ENCODE measurements at places on chromosomes 11 and 22.

DNA sequence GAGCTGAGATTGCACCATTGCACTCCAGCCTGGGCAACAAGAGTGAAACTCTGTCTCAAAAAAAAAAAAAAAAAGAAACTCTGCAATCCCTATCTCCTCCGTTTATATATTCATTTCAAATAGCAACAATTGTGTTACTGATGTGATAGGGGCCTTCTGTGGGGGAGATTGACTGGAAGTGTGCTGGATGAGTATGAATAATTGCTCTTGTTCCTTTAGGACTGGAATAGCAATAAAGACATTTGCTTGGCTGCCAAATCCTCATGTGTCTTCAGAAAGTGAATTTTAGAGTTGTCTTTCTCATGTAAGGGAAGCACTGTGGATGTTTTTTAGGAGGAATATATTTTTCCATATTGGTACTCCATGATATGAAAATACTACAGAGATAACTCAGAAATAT lies 21.1 kb upstream of the ME3 start:
- no peak for DNase-seq

GRCh38 chr11:102240502-102240901 lies 76.8 kb upstream of the BIRC3 start:
- DNase-seq, result no peak

DNA sequence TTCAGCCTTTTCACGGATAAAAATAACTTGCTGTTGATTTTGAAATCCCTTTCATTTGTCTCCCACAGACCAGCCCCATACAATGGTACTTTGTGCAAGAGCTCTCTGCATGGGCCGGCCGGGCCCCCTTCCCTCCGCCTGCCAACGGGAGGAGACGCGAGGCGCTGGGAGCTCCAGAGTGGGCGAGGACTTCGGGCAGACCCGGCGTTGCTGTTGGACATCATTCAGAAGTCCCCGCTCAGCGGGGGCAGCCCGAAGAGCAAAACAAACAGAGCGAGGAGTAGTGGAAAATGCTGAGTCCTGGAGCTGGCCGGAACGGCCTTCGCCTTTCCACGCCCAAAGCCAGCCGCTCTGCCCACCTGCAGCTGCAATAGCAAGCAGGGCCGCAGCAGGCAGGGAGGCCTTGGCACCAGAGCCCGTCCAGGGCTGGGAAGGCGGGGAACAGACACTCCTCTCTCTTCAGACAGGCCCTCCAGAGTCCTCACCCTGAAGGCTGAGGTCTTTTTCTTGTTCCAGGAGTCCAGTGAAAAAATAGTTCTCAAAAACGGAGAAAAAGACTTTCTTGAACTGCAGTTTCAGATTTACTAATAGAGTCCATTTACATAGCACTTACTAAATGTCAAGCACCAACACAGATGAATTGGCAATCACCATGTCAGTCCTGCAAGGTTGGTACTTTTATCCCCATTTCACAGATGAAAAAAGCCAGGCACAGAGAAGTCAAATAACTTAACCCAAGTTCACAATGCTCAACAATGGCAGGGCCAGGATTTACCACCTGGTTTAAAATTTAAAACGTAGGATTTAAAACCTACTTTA lies 135.5 kb downstream of the ETS1 start:
- no peak for DNase-seq

DNA sequence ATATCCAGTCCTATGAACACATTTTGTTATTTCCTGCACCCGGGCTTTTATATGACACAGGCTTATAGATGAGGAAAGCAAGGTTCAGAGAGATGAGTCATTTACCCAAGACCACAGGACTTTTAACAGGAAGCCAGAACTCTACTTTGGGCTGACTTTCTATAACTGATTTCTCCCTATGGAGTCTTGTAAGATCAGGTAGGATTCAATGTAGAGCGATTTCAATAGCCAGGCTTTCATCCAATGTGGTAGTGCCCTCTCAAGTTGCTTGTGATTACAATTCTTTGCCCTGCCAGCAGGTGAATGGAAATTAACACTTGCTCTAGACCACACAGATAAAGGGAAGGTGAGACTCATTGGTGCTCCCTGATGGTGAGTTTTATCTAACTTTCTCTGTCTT lies 378.3 kb downstream of the INSC start:
- no peak for DNase-seq

GRCh38 chr11:65212226-65212801 lies 30.6 kb downstream of the CAPN1 start:
- no peak for DNase-seq

DNA sequence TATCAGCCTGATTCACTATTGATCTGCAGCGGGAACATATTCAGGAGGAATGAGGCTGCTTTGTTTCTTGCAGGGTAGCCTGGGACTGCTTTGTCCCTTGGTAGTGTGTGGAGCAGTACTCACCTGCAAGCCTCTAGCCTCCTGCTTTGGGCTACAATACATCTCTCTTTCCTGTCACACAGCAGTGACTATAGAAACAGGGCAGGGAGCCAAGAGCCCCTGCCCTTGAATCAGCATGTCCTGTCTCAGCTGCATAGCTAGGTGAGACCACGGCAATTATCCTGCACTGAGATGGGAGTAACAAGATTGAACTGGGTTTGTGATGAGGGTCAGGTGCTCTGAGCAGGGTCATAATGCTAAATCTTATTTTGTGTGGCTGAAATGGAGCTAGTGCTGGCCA lies 191.9 kb downstream of the NELL1 start:
- no peak for DNase-seq

GRCh38 chr11:48029681-48030290 lies 49.4 kb downstream of the PTPRJ start:
- DNase-seq, result no peak

GRCh38 chr11:100705447-100705846 lies 18.4 kb downstream of the ARHGAP42 start:
- DNase-seq, result no peak

GRCh38 chr22:39577900-39578299 lies 7.3 kb downstream of the CACNA1I start:
- DNase-seq, result no peak

- DNase-seq, result no peak
These were observed 53.4 kb upstream of the CCND1 start for GRCh38 chr11:69587454-69588090.

DNA sequence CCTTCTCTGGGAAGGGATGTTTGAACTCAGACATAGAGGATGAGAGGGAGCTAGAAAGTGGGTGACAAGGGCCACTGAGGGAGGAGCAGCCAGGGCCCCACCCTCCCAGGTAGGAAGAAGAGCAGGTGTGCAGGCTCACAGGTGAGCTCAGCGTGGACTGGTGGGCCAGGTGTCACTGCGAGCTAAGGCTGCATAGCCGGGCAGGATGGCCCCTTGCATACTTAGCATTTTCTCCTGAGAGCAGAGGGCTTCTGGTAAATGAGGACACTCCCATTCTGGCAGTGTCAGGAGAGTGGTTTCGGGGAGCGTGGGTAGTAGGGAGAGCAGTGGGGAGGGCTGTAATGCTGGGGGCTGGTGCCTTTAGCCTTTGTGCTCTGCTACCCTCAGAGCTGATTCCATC lies 843.4 kb downstream of the TBC1D22A start:
- no peak for DNase-seq

DNA sequence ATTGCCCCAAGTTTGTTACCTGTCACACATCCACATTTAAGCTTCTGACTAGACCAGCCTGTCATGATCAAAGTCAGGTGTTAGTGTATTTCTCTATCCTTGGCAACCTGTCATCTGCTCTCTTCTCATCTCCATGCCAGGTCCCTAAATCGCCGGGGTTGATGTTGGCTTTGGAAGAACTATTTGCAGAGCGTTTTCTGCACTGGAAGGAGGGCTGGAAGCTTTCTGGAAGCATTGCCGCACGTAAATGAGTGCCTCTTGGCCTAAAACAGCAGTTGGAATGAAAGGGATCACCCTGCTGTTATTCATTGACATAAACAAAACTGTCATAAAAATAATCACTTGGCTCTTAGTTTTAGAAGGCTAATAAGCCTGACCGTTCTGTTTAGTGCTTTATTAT lies 1.4 kb downstream of the TTC12 start:
- DNase-seq, result no peak

- DNase-seq, result no peak
These were observed 28.0 kb downstream of the HSPA8 start for GRCh38 chr11:123033895-123034294.

GRCh38 chr11:45702511-45702910 lies 37.1 kb upstream of the CHST1 start:
- DNase-seq, result no peak

DNA sequence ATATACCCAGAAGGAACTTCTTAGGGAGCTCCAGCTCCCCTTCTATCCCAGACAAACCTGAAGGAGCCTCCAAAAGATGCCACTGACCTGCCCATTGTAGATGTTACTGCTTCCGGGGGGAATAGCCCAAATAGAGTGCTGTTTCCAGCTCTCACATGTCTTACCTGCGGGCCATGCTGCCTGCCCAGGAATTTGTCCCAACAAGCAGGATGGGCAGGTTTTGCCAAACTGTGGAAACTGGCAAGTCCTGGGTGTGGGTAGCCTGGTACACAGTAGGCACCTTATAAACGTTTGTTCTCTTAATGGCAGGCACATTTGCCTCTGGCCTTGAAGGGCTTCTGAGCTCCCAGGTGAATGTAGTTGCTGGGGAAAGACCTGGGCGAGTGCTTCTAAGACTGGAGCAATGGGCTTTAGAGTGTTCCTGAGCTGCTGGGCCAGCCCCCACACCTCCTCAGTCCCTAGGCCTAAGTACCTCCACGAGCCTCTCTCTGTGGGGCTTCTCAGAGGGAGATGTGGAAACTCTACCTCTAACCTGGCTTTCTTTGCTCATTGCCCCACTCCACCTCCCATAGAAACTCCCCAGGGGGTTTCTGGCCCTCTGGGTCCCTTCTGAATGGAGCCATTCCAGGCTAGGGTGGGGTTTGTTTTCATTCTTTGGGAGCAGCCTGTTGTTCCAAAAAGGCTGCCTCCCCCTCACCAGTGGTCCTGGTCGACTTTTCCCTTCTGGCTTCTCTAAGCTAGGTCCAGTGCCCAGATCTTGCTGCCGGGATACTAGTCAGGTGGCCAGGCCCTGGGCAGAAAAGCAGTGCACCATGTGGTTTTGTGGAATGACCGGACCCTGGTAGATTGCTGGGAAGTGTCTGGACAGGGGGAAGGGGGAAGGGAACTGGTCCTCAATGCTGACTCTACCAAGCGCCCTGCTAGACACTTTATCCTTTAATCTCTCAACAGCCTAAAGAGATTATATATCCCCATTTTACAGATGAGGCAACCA lies 37.2 kb downstream of the LIMK2 start:
- DNase-seq, result no peak

- no peak for DNase-seq
These were observed 11.1 kb upstream of the LDLRAD3 start for GRCh38 chr11:35932681-35933319.

DNA sequence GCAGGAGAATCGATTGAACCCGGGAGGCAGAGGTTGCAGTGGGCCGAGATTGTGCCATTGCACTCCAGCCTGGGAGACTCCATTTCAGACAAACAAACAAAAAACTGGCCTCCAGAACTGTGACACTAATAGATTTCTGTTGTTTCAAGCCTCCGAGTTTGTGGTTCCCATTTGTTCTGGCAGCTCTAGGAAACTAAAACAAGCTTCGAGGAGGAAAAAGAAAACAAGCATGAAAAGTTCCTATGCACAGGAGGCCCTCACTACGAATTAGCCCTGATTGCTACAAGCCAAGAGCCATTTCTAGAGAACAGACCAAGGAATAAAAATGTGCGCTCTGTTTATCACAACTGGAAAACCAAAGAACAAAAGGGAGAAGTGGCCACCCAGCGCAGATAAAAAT lies 47.8 kb upstream of the SHANK2 start:
- DNase-seq, result no peak

DNA sequence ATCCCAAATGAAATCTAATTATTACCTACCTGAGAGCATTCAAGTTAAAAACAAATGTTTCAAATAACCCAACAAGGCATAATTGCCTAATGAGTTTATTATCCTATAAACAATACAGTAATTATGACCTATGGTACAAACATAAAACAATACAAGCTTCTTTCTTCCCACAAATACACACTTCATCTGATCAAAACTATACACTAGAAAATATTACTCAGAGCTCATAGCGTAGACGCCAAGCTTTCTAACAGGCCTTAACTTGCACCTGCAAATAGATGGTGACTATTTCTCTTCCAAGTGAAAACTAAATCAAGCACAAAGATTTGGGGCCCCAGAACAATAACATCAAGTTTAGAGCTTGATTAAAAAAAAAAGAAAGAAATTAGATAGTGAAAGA lies 78.1 kb downstream of the SOX6 start:
- no peak for DNase-seq

GRCh38 chr22:36329254-36330078 lies 58.3 kb downstream of the MYH9 start:
- DNase-seq, result peak; percentile 72

- no peak for DNase-seq
These were observed 259.5 kb upstream of the CCDC90B start for GRCh38 chr11:83545494-83546260.

DNA sequence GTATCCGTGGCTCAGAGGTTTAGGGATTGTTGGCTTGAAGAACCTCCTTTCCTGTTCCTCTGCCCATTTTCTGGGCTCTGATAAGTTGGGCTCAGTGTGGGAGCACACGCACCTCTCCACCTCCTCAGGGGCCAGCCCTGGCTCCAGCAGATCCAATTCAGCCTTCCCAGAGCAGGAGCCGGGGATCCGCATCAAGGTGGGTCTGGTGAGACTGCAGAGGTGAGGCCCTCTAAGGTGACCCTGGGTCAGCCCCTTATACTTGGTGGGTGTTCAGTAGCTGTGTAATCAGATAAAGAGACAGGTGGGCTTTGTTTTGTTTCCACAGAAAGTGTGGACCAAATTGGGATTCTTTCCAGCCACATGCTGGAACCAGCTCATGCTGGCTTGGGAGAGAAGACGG lies 1466.0 kb downstream of the TBC1D22A start:
- no peak for DNase-seq

DNA sequence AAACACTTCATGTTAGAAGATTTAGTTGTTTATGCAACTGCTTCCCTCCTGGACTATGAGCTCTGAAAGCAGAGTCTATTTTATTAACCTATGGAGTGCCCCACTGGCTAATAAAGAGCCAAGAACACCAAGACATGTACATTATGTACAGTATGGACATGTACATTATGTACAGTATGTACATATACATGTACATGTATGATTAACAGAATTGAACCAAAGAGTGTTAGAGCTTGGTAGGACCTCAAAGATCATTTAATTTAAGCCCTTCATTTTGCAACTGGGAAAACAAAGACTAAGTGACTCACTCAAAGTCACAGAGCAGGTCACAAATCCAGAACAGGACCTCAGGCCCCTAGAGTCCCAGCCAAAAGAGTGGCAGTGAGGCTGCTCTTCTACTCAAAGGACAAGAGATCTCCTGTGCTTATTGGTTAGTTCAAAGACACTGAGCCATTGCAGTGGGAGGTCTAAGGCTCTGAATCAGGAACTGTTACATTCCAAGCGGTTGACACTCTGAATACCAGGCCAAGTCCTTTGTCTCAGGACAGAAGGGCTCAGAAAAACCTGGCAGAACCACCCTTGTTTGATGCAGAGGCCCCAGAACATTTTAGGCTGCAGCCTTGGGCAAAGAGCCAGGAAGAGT lies 103.8 kb downstream of the FAM168A start:
- DNase-seq, result no peak

DNA sequence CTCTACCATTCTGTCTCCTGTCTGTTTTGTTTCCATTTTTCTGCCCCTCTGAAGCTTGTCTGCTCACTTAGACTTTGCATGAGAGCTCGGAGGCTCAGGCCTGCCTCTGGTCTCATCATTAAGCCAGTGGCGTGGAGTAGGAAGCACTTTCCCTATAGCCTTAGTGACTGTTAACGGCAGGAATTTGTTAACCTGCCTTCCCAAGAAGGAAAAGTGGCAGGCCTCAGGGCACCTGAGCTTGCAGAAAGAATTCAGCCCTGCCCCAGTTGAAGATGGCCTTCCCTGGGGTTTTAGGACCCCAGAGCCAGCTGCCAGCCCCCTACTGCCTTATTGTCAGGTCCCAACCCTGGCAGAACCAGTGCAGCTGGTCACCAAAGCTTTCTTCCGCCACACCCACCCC lies 93.2 kb downstream of the PKNOX2 start:
- no peak for DNase-seq
